Left colon (tissue), 2 donors: ENCODE measurements at places on chromosomes 13 and 19.

DNA sequence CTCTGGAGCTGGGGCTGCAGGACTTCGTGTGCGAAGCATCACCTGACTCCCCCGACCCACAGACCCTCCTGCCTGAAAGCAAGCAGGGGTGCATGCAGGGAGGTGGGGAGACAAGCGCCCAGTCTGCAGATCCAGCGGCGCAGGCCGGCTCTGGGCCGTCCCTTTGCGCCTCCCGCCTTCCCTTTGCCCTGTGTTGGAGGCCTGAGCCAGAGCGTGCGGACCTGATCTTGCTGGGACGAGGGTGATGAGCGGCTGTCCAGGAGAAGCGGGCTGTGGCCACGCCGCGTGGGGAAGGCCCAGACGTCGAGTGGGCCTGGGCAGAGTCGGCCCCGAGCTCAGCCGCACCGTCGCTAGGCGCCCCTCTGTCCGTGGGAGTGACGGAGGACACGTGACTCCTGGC, 5.3 kb upstream of the GRTP1 start:
- no peak for DNase-seq

- no peak for DNase-seq
Measured at GRCh38 chr19:3695124-3695733, 5.0 kb downstream of the PIP5K1C start.

DNA sequence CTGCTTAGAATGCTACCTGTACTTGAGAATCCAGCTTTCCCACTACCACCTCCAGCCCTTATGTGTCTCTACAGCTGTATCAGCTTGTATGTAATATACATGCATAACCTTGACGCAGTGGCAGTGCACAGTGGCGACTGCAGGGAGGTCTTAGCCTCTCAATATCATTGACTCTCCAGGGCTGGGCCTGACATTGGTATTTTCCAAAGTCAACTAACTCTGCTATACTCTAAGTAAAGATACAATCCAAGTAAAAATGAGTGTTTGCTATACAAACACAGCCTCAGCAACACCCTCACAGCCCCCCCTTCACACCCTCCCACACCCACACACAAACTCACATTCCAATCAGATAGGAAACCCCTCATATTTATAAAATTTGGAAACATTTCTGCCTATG, 6.7 kb upstream of the UBL3 start:
- no peak for DNase-seq

- DNase-seq = no peak
Measured at GRCh38 chr13:28321756-28322155, 173.2 kb downstream of the FLT1 start.

DNA sequence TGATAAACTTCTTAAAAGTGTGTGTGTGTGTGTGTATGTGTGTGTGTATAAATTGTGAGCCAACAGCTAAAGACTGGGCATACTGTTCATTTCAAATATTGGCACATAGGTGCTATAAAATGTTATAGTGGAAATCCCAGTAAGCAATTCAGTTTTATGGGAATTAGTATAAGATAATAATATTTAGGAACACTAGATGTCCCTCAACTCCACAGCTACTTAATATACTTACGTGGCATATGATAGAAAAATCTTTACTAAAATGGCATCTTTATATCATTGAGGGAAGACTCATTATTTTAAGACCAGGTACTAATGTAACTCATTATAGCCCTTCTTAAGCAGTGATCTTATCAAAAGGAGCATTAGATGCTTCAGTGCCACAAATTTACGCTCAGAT, 266.2 kb downstream of the MAB21L1 start:
- DNase-seq = no peak

DNA sequence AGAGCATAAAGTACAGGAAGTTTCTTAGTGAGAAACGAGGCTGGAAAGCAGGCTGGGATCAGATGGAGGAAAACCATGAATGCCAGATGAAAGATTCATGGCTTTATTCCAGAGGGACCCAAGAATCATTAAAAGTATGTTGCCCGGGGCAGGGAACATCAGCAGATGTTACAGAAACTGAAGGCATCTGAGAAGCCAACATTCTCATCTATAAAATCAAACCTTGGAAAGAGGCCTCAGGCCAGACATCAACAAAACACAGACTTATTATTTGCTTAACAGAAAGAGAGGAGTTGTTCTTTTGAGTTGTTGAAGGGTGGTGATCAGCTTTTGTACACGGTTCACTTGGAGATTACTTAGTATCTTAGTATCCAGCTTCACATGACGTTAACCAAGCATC, 543.6 kb downstream of the RFC3 start:
- DNase-seq = no peak

GRCh38 chr13:29707876-29708543, 112.5 kb upstream of the SLC7A1 start:
- DNase-seq = peak; percentile 30

- DNase-seq = no peak
Measured at GRCh38 chr13:48356750-48357149, 53.2 kb downstream of the RB1 start.

DNA sequence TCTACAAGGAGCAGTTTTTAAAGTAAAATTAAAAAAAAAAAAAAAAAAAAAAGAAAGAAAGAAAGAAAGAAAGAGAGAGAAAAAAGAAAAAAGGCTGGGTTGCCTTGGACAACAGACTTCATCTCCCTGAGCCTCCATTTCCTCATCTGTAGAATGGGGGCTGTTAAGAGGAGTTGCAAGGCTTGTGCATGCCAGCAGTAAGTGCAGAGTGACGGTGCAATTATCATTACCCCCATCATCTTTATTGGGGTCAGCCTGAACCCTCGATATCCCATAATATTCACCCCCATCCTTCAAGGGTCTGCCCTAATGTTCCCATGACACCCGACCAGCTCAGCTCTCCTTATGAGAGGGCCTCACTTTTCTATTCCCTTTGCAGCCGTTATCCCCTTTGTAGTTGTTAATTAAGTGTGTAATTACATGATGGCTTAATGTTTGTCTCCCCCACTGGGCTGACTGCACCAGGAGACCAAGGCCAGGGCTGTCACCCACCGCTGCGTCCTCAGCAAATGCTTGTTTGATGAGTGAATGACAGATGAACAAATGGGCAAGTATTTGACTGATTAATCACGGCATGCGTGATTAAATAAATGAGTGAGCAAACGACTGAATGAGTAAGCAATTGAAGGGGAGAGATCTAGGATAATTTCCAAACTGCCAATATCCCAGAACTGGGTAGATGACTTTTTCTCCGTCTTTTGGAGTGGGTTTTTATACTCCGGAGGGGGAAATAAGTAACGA, 10.1 kb downstream of the FOSB start:
- DNase-seq = no peak

- no peak for DNase-seq
Measured at GRCh38 chr19:18521692-18522123, at the start of gene ELL. ELL (minus strand) TSS chr19:18522070; CDS start chr19:18522055, 15 bp downstream.
